Stimulated activated CD4-positive, alpha-beta T cell treated with anti-CD3 and anti-CD28 coated beads, Interleukin-1b, Interleukin-23, amount 100 ng/mL, for 48 hours (primary cell): ENCODE measurements at places on chromosomes 11 and 22.

DNA sequence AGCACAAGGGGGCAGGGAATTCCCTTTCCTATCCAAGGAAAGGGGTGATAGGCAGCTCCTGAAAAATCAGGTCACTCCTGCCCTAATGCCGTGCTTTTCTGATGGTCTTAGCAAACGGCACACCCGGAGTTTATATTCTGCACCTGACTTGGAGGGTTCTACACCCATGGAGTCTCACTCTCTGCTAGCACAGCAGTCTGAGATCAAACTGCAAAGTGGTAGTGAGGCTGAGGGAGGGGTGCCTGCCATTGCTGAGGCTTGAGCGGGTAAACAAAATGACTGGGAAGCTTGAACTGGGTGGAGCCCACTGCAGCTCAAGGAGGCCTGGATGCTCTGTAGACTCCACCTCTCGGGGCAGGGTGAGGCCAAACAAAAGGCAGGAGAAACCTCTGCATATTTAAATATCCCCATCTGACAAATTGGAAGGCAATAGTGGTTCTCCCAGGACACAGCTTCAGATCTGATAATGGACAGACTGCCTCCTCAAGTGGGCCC lies 194.7 kb downstream of the OR4A47 start:
- no peak for DNase-seq

DNA sequence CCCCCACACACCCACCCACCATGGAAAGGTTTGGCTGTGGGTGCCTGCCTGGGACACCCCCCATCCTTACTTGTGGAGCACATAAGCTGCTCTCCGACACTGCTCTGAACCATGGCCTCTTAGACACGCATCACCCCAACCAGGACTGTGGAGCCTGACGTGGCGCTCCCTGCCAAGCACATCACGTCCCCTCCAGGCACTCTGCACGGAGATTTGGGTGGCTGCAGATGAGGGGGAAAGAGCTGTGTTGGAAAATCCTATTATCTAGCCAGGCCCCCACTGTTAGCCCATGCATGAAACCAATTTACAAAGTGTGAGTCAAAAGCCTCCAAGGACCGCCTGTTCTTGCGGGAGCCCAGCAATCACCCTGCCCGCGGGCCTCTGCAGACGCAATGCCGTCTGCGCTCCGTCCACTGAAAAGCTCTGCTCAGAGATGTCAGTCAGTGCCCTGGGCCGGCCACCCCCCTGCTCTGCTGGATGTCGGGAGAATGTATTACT lies 163.4 kb upstream of the NECTIN1 start:
- no peak for DNase-seq

DNA sequence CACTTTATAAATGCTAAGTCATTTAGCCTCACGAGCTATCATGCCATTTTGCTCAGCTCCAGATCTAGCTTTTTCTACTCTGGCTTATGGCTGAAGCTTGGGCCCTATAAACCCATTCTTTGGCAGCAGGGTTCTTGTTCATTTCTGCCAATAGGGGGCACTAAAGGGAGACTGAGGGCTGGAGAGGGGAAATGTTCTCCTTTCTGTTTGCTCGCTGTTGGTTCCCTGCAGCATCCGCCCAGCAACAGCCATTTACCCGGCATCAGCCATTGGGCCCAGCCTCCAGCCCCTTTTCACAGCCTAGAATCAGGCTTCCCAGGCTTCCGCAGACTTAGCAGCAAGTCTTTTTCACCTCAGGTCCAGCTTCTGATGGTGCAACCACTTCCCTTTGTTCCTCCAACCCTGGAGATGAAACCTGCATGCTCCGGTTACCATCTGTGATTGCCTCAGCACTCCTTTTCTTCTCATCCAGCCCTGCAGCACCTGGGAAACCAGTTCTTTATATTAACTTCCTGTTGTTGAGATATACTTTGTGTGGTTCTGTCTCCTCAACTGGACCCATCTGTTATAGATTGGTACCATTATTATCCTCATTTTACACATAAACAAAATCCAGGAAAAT lies 4.2 kb upstream of the ME3 start:
- DNase-seq = no peak

- DNase-seq = no peak
Observed at GRCh38 chr11:130049328-130049771, 20.3 kb upstream of the APLP2 start.

- DNase-seq = no peak
Observed at GRCh38 chr11:14237444-14237961, 121.5 kb downstream of the RRAS2 start.

GRCh38 chr11:36314434-36314767 lies 18.3 kb downstream of the PRR5L start:
- DNase-seq = no peak

DNA sequence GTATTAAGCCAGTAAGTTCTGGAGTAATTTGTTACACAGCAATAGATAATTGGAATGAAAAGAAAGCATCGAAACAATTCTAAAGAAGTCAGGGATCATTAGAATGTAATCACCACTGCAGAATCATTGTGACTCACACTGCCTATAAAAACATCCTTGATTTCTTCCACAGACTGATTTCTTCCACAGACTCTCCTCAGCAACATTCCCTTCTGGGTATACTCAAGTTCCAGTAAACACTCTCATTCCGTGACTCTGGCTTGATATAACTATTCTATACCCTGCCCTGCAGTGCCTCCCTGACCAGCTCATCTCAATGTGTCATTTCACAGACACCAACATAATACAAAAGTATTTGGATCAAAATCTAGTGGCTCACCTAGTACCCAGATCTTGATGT lies 120.5 kb downstream of the BBOX1 start:
- DNase-seq = no peak

GRCh38 chr11:65121447-65121864 lies 478 bp downstream of the FAU start:
- peak; percentile 36 for DNase-seq

DNA sequence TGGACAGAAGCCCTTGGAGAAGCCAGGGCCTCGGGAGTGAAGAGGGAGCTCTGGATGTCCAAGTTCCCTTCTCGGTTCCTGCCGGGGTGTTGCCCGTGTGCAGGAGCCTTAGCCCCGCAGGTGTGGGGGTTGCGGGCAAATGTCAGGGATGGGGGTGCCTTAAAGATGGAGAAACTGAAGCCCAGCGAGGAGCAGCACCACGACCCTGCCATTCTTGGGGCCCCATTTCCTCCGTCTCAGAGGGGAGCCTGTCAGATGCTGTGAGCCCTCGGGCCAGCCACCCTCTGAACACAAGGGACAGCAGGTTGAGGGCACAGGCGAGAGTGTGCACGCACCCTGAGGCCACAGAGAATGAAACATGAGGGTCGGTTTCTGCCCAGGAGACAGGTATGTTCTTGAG lies 6.3 kb downstream of the OSBPL5 start:
- no peak for DNase-seq

DNA sequence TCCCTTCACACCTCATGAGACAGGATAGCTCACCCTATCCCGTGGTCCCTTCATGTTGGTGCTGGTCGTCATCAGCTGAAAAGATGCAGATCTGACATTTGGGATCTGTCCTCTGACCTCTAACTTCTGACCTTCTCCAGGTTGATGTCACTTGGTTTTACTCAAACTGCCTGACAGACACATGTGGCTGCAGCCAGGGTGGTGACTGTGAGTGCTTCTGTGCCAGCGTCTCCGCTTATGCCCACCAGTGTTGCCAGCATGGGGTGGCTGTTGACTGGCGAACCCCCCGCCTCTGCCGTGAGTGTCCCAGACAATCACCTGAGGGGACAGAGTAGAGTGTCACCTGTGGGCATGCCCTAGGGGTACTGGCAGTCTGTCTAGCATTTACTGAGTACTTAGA lies 49.7 kb downstream of the OTOG start:
- no peak for DNase-seq

DNA sequence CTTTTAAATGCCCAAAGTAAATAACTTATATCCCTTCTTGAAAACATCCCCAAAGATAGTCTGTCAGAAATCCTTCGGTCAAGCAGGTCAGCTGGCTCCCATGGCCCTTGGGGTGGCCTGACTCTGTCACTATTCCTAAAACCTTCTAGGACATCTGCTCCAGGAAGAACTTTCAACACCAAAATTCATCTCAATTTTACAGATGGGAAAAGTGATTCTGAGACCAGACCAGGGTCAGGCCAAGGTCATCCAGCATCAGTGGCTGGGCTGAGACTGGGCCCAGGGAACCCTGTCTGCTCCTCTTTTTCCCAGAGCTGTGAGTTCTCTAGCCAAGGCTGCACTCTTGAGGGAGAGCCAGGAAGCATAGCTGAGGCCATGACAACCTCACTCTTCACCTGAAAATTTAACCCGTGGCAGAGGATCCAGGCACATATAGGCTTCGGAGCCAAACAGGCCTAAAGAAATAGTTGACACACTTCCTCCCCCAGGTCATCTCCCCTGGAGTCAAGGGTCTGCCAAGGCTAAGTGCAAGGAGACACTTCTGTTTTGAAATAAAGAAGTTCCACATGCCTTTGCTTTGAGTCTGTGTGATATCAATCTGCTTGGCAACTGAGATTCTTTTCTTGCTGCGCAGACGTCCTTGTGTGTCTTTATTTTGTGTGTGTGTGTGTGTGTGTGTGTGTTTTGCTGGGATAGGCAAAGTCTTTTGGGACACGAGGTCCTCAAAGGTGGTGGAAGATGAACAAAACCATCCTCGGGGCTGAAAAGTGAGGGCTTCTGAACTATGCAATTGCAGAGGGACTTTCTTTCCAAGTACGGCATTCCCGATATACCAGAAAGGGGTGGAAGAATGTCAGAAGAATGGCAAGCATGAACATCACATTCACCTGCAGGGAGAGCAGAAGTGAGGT lies 16.8 kb upstream of the PRG2 start:
- DNase-seq = no peak

DNA sequence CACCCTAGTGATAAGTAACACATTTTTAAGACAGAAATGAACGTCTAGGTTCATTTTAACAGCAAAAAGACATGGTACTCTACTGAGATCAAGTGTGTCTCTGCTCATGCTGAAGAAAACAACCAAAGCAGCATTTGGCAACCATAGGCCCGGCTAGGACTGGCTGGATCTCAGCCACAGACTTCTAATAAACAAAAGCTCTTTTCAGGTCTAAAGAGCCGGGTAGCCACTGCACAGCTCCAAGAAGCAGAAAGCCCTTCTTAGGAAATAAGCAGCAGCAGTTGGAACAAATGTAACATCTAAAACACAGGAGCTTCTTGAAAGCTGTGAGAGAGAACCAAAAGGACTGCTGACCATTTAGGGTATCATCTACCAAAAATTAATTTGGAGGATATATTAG lies 37.6 kb downstream of the PITPNB start:
- no peak for DNase-seq

DNA sequence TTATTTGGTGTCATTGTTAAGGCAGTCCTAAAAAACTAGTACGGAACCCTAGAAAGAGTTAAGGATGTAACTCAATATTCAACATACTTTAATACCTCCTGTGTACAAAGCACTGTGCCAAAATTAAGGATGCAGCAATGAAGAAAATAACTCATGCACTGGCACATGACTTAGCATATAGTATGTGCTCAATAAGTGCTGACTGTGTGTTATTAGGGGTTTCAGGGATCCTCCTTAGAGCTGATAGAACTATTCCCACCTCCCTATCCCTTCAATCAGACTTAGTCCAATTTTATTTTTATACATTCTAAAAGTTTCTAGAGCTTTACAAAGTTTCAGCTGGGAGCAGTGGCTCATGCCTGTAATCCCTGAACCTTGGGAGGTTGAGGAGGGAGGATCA lies 6.1 kb upstream of the FEZ1 start:
- DNase-seq = no peak

- no peak for DNase-seq
Observed at GRCh38 chr11:33171251-33171650, 10.0 kb upstream of the CSTF3 start.

DNA sequence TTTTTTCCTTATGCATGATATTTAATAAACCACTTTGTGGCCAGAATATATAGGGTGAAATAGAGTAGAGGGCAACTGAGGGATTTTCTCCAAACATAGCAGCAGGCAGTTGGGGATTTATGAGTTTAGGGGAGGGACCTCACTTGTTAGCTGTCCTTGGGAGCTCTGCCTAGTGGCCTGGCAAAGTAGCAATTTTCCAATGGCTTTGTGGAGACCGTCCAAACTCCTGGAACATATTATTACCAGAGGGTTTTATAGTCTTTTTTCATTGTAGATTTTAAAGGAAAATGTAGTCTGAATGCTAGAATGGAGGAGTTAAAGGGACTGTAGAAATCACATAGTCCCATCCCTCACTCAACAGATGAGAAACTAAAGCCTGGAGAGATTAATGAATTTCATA lies 32.3 kb downstream of the AMOTL1 start:
- DNase-seq = no peak

- DNase-seq = no peak
Observed at GRCh38 chr11:71335371-71335770, 83.0 kb upstream of the SHANK2 start.

DNA sequence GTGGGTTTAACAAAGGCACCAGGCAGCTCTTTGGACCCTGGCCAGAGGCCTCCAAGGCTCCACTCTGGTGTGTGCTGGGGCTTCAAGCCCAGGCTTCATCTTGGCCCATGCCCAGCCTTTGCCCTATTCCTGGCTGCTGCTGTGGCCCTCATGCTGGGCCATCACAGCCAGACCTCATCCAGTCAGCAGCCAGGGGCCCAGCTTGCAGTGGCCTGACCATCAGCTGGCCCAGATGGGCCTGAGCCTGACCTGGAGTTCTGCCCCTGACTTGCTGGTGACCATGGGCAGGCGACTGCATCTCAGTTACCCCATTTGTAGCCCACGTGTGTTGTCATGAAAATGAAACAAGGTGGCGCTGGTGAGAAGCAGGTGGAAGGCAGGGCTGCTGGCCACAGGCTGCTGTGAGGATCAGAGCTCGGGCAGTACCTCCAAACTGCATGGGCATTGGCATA lies 76.1 kb downstream of the MED15 start:
- no peak for DNase-seq

- no peak for DNase-seq
Observed at GRCh38 chr11:73416786-73417185, 40.6 kb downstream of the RELT start.

DNA sequence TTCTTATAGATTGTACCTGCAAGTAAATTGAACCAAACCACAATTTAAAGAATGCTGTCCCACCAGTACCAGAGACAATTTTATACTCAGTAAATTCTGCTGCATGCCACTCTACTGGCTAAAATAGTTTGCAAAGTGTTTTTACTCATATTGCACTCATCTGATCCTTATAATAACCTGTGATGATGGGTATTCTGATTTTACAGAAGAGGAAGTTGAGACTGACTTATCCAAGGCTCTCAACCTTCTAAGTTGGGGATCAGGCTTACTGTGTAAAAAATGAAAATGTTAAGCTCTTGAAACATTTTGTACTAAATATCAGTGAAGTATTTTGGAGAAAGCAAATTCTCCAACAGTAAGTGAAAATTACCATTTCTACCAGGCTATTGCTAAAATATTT lies 37.9 kb downstream of the RNF169 start:
- DNase-seq = no peak

- no peak for DNase-seq
Observed at GRCh38 chr11:129589190-129589860, 213.7 kb downstream of the BARX2 start.
